ENCODE measurements at places on chromosomes 3 and 15.

GRCh38 chr15:55669270-55669669, 73.7 kb downstream of the PRTG start:
- DNase-seq = no peak

- no peak for DNase-seq
These were observed 2.9 kb downstream of the TNFSF10 start for GRCh38 chr3:172520301-172520831.

DNA sequence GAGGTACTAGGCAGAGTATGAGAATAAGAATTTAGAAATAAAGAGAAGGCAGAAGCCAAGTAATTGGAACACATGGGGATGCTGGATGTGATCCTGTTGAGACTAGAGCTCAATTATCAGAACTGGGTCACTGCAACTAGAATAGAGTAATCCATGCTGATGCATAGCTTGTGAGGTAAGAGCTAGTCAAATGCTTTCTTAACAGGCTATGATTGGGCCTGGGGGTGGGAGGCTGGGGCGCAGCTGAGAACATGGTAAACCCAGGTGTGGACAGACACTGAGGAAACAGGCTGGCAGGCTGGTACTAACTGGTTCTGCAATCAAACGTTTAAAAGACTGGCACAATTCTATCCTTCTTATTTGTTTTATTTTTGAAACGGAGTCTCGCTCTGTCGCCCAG, 50.5 kb upstream of the LRRFIP2 start:
- DNase-seq = no peak

GRCh38 chr3:159936541-159936940, 52.1 kb upstream of the IL12A start:
- no peak for DNase-seq

GRCh38 chr3:110925798-110926197, 145.8 kb upstream of the NECTIN3 start:
- DNase-seq = no peak

- no peak for DNase-seq
These were observed 30.3 kb upstream of the HHATL start for GRCh38 chr3:42732829-42733459.

- DNase-seq = no peak
These were observed 61.5 kb upstream of the GRM7 start for GRCh38 chr3:6799264-6799915.

DNA sequence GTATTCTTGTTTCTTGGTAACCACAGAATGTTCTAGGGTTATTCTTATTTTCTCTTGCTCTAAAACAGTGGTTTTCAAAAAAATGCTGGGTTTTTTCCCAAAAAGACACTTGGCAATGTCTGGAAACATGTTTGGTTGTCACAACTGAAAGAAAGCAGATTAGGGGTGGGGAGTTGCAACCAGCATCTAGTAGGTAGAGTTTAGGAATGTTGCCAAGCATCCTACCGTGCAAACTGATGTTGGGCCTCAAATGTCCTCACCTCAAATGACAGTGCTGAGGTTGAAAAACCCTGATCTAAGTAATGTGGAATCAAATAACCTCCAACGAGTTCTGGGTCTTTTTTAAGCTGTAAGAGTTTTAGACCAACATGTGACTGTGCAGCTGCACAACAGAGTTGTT, 270.5 kb upstream of the STT3B start:
- no peak for DNase-seq

DNA sequence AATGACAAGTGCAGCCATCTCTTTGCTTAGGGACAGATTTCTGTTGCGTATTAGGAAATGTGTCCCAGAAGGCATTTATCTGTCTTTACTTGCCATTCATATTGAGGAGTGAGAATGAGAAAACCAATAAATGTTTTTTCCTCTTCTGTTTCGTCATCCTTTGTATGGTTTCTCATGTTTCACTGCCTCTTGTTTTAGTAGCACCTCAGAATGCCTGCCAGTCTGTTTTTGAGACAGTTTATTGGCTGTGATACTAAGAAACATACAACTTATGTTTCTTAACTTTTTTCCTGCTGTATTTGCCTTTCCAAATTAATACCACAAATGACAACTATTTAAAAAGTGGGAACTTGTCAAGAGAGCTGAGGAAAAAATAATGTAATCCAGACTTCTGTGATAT, 390.2 kb upstream of the GOLIM4 start:
- no peak for DNase-seq

- DNase-seq = no peak
These were observed 76.9 kb downstream of the HES1 start for GRCh38 chr3:194212845-194213331.

- DNase-seq = no peak
These were observed 529.7 kb upstream of the IL12A start for GRCh38 chr3:159458982-159459381.

GRCh38 chr15:36254426-36254825, 325.0 kb upstream of the CDIN1 start:
- no peak for DNase-seq
